Activated CD4-positive, alpha-beta T cell treated with anti-CD3 and anti-CD28 coated beads, Interleukin-10, Interleukin-2, amounts not matched to agents 100 ng/mL and 50 ng/mL, durations not matched to agents 16 hours and 8 hours (primary cell): ENCODE measurements at places on chromosomes 7 and 10.
A peak's percentile ranks its signal among the peaks of the same experiment; 100 is the strongest.

- DNase-seq: no peak
Measured at GRCh38 chr7:26001662-26002244, 150.2 kb upstream of the NFE2L3 start.

DNA sequence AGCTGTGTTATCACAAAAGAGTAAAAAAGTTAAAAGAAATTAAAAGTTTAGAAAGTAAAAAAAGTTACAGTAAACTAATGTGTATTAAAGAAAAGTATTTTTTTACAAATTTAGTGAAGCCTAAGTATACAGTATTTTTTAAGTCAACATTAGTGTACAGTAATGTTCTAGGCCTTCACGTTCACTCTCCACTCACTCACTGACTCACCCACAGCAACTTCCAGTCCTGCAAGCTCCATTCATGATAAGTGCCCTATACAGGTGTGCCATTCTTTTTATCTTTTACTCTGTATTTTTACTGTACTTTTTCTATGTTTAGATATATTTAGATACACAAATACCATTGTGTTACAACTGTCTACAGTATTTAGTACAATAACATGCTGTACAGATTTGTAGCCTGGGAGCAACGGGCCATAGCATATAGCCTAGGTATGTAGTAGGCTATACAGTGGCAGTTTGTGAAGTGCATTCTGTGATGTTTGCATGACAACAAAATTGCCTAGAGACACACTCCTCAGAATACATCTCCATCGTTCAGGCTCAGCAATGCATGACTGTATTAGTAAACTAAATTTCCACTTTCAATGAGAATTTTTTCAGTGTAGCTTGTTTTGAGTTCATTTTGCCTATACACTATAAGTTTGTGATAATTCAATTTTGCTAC lies 539.9 kb upstream of the C7orf33 start:
- DNase-seq: no peak

- DNase-seq: no peak
Measured at GRCh38 chr10:45444976-45445898, 71.2 kb downstream of the ALOX5 start.

DNA sequence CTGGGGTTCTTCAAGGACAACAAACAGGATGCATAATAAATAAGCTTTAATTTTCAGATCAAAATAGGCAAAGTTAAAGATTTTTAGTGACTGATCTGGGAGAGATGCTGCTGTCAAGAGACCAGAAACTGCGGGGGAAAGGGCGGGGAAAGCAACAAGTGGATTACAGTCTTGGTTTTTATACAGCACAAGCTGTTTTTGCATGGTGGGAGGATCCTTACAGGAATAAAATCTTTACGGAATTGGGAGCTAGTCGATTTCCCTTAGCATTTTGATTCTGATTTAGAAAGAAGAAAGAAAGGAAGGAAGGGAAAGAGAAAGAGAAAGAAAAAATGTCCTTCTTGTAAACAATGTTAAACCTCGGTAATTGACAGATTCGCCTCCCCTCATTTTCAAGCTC lies 242.3 kb upstream of the SP8 start:
- DNase-seq: no peak

DNA sequence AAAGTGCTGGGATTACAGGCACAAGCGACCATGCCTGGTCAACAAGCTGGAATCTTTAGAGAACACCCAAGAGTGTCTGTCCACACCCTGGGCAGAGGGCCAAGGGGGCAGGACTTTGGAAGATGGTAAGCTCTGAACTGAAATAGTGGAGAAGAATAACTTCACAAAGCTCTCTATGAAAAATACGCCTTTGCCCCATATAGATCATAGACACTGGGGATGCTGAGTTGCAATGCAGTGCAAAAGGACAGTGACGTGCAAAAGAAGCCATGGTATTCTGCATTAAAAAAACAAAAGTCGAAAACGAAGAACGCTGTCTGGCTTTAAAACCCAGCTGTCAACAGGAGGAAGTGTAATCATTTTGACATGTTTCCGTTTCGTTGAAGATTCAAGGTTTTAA lies 353.6 kb downstream of the CALN1 start:
- DNase-seq: no peak

GRCh38 chr10:128526791-128527375 lies 400.7 kb upstream of the MKI67 start:
- DNase-seq: no peak

- no peak for DNase-seq
Measured at GRCh38 chr7:42621543-42622219, 290.2 kb downstream of the C7orf25 start.

- no peak for DNase-seq
Measured at GRCh38 chr10:128071417-128071782, 54.8 kb downstream of the MKI67 start.

GRCh38 chr10:17213646-17214349 lies 12.3 kb upstream of the TRDMT1 start:
- no peak for DNase-seq

- DNase-seq: peak; percentile 20
Measured at GRCh38 chr10:60203993-60204618, 185.6 kb downstream of the ANK3 start.

DNA sequence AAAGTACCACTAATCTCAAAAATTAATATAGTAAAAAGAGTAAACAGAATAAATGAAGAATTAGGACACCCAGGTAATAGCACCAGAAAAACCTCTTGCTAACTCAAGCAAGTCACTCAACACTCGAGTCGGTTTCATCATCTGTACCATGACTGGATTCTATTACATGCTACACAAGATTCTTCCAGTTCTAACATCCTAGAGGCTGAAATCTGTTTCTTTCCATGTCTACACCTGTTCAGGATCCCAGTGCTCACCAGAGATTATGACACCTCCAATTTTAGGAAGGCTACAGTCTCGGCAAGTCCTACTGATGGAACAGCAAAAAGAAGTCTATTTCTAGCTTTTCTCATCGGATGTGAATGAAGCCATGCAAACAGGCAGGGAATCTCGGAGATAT lies 95.3 kb upstream of the ANK3 start:
- no peak for DNase-seq

DNA sequence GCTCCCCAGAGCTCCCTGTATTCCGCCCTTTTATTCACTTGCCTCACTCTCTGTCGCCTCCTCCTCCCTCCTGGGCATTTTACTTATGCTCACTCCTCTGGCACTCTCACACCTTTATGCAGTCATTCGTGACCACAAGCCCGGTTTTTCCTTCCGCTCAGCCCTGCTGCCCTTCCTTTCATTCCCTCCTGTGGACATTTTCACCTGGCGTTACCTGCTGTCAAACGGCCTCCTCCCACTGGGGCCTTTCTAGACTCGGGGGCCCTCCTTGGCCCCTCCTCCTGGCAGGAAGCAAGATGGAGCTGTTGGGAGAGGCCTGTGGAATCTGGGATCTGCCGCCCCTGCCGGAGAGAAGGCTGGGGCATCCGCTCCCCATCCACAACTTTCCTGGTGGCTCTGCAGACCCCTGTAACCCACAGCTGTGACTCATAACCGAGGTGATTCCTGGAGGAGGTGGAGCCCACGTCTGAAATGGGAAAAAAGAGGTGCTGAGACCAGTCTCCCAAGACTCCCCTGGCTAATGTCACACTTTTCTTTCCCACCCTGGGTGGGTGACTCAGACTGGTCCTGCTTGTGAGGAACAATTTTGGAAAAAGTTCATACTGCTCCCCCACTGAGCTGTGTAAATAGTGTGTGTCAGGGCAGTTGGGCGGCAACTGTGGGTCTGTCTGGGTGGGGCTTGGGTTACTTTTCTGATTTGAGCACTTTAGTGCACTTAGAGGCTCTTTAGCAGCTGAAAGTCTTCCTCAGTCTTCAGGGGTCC lies 1.2 kb downstream of the VCL start:
- DNase-seq: peak; percentile 34

GRCh38 chr10:33734393-33735155 lies 400.1 kb upstream of the NRP1 start:
- DNase-seq: no peak

DNA sequence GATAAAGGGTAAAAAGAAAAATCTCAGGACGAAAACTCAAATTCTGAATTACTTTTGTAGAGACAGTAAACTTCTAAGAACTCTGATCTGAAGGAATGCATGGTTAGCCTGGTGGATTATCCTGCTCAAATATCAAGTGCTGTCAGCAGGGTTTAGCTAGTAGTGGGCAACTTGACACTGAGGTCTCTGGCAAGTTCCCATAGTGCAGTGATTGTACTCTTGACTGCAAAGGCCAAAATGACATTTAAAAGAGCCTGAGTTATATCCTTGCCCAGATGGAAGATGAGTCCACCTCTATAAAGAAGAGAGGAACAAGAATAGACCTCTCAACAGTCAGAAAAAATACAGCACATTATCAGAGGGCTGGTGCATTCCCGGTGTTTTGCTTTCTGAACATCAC lies 304.5 kb upstream of the IMMP2L start:
- DNase-seq: no peak

- no peak for DNase-seq
Measured at GRCh38 chr7:120344276-120344675, 71.3 kb downstream of the KCND2 start.

GRCh38 chr10:78856421-78856820 lies 212.3 kb upstream of the ZMIZ1 start:
- no peak for DNase-seq

GRCh38 chr10:30434273-30435072 lies 489 bp downstream of the MAP3K8 start:
- DNase-seq: peak; percentile 87

- no peak for DNase-seq
Measured at GRCh38 chr7:54084340-54084739, 457.8 kb upstream of the VSTM2A start.

DNA sequence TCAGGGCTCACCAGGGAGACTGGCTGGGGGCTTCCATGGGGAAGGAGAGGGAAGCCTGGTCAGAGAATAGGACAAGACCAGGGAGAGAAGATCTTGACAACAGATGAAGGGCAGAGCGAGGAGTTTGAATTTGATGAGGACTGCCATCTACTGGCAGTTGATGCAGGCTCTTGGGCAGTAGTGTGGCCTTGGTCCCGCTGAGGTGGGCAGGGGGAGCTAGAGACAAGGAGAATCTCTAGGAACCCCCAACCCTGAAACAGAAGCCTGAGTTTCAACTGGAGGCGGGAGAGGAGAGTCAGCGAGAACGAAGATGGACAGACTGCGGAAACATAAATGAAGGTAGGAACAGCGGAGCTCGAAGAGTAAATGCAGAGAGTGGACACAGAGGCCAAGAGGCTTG lies 81.0 kb downstream of the PPP1R3C start:
- peak; percentile 8 for DNase-seq

DNA sequence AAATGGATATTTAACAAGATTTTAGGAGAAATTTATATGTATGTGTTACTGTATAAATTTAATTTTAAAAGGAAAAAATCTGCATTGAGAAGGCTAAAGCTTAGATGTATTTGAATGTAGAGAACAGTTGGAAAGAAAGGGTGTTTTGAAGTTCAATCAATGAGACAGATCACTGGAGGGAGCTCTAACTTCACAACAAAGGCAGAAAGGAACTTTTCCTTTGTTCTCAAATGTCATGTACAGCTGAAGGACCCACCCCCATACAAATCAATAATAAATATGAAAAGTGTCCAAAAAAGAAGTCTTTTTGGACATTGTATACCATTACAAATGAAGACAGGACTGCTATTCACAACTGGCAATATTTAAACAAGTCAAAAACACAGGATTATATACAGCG lies 403.4 kb downstream of the DNAJB9 start:
- no peak for DNase-seq

- no peak for DNase-seq
Measured at GRCh38 chr7:55099821-55100543, 81.2 kb downstream of the EGFR start.
